Activated CD4-positive, alpha-beta T cell treated with anti-CD3 and anti-CD28 coated beads, Interleukin-2, amount 10 ng/mL, durations not matched to agents 24 days and 14 days (primary cell): ENCODE measurements at places on chromosomes 1 and 21. TPM values are rescaled to one million over a fixed set of nuclear protein-coding genes. Genes with fewer than 3 reads are reported as not detected.

The CYP4Z1 gene
- total RNA-seq, result not detected in 2 replicates

- no peak overlapping the region for H3K4me3 ChIP-seq
- no peak overlapping the region for H3K27ac ChIP-seq
- DNase-seq, result no peak
- no peaks in the 10 kb centered on the region for H3K27me3 ChIP-seq
- H3K36me3 ChIP-seq, result no peaks in the 10 kb centered on the region
Observed at GRCh38 chr1:10228528-10228927, 18.2 kb downstream of the KIF1B start.

The FCRL3 gene
- total RNA-seq, result 0.05 and 0.09 TPM in 2 replicates

The COL24A1 gene
- total RNA-seq, result 0.02 TPM in 1 of 2 replicates, not detected in the other

DNA sequence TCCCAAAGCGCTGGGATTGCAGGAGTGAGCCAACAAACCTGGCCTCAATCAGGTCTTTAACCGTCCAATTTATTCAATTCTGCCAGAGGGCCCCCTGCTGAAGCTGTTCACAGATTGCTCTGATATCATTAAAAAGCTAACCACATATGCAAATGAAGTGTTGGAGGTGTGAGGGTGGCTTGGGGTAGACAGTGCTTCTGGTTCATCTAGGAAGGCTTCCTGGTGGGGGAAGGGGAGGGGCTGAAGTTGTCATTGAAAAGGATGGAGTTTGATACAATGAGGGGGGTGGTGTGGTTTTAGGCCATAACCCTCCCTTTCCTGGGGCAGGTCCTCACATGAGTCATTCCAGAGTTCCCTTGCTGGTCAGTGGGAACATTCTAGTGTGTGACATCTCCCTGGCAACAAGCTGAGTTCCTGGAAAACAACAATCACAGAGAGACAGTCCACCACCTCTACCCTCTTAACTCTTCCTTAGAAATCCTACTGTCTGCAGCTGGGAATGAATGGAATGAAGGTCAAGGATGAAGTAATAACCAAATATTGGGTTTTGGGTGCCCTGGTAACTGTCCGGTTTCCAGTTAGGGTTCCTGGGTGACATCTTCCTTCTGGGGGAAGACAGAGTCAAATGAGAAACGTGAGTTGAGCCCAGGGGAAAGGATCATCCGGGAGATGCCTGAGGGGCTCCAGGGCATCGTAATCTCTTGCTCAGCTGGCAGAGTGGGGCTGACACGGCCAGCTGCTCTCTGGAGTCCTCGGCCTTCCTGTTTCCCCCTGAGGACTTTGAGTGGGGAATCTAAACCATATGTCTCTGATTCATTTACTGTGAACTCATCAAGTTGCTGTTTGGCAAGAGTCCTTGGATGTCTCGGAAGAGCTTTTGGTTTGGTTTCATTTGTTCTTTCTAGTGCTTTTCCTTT is 32.2 kb downstream of the BATF3 start:
- H3K27me3 ChIP-seq, result peaks cover 15% of the 10 kb centered on the region
- H3K27ac ChIP-seq, result peak overlapping the region; percentile 29
- no peaks in the 10 kb centered on the region for H3K36me3 ChIP-seq
- DNase-seq, result no peak

The SUSD4 gene
- not detected in 2 replicates for total RNA-seq

DNA sequence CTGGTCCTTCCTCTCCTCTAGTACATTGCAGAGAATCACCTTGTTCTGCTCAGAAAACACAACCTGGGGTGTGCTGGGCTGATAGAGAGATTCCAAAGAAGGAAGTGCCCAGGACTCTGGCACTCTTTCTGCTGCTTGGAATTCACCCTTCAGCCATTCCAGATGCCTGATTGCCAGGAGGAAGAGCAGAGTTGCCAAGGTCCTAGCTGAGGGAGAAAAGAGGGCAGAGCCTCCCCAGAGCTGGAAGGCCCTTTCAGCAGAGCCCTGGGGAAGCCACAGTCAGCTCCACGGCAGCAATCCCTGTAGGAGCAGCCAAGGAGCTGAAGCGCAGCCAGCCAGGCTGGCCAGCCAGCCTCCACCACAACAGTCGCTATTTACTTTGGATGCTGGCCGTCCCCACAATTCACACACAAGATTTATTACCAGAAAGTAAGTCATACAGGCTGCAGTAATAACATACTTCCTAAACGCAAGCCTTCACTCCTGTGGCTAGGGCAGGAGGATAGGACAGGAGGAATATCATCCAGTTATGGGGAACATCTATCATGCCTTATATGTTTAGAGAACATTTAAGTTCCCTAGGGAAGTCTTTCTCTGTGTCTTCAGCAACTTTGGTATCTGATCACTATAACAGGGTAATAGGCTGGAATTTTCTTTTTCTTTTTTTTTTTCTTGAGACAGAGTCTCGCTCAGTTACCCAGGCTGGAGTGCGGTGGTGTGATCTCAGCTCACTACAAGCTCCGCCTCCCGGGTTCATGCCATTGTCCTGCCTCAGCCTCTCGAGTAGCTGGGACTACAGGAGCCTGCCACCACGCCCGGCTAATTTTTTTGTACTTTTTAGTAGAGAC is 36.6 kb upstream of the SLC44A3 start:
- no peaks in the 10 kb centered on the region for H3K36me3 ChIP-seq
- H3K4me3 ChIP-seq, result no peak overlapping the region
- no peak overlapping the region for H3K27ac ChIP-seq
- DNase-seq, result no peak

- H3K36me3 ChIP-seq, result no peaks in the 10 kb centered on the region
- no peaks in the 10 kb centered on the region for H3K4me1 ChIP-seq
- no peak for DNase-seq
- no peak overlapping the region for H3K27ac ChIP-seq
- H3K4me3 ChIP-seq, result no peak overlapping the region
Observed at GRCh38 chr21:16476056-16476825, 746.5 kb downstream of the USP25 start.

The DNALI1 gene
- not detected in 2 replicates for total RNA-seq

- no peaks in the 10 kb centered on the region for H3K36me3 ChIP-seq
- H3K27ac ChIP-seq, result no peak overlapping the region
- no peaks in the 10 kb centered on the region for H3K4me1 ChIP-seq
- no peak for DNase-seq
Observed at GRCh38 chr1:242025681-242026080, 26.8 kb upstream of the MAP1LC3C start.

The RNF11 gene
- 24.6 and 33.6 TPM in 2 replicates for total RNA-seq

The SRP9 gene
- total RNA-seq, result 232 and 244 TPM in 2 replicates

The MX2 gene
- total RNA-seq, result 8.6 and 11.5 TPM in 2 replicates

- H3K4me3 ChIP-seq, result no peak overlapping the region
- no peaks in the 10 kb centered on the region for H3K36me3 ChIP-seq
- no peaks in the 10 kb centered on the region for H3K27me3 ChIP-seq
- H3K4me1 ChIP-seq, result no peaks in the 10 kb centered on the region
Observed at GRCh38 chr1:159581422-159581821, 6.2 kb upstream of the APCS start.

GRCh38 chr1:9860887-9861286 is 37.1 kb upstream of the CLSTN1 start:
- no peaks in the 10 kb centered on the region for H3K27me3 ChIP-seq
- DNase-seq, result no peak
- H3K27ac ChIP-seq, result no peak overlapping the region

The NR1I3 gene
- not detected in 2 replicates for total RNA-seq

DNA sequence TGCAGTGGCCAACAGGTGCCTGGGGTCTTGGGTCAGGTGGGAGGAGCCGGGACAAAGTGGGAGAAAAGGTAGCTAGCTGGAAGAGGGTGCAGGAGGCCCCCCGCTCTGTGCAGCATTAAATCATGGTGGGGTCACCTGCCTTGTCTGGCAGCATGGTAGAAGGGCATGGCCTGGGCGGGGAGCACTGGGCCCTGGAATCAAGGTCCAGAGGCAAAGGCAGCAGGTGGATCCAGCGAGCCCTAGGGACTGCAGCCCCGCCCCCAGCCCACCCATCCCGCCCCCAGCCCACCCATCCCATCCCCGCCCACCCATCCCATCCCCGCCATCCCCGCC is 16.7 kb upstream of the TTLL10 start:
- no peaks in the 10 kb centered on the region for H3K27me3 ChIP-seq
- peak overlapping the region; percentile 41 for H3K27ac ChIP-seq
- peaks cover 5% of the 10 kb centered on the region for H3K36me3 ChIP-seq
- H3K4me1 ChIP-seq, result no peaks in the 10 kb centered on the region
- DNase-seq, result no peak
- peak overlapping the region; percentile 49 for H3K4me3 ChIP-seq

GRCh38 chr1:166865926-166866325 is 10.1 kb downstream of the TADA1 start:
- DNase-seq, result peak; percentile 52
- no peaks in the 10 kb centered on the region for H3K27me3 ChIP-seq
- H3K4me3 ChIP-seq, result no peak overlapping the region
- H3K4me1 ChIP-seq, result peaks cover 30% of the 10 kb centered on the region
- H3K27ac ChIP-seq, result no peak overlapping the region
- H3K36me3 ChIP-seq, result peaks cover 53% of the 10 kb centered on the region

GRCh38 chr1:50705699-50706098 is 254.4 kb downstream of the FAF1 start:
- H3K4me3 ChIP-seq, result no peak overlapping the region
- H3K27ac ChIP-seq, result no peak overlapping the region
- H3K36me3 ChIP-seq, result no peaks in the 10 kb centered on the region
- peak; percentile 34 for DNase-seq
- no peaks in the 10 kb centered on the region for H3K4me1 ChIP-seq

GRCh38 chr1:216183007-216183406 is 240.2 kb downstream of the USH2A start:
- no peak for DNase-seq
- no peaks in the 10 kb centered on the region for H3K36me3 ChIP-seq
- no peaks in the 10 kb centered on the region for H3K4me1 ChIP-seq
- H3K27me3 ChIP-seq, result no peaks in the 10 kb centered on the region

GRCh38 chr1:65911679-65912078 is 119.0 kb downstream of the PDE4B start:
- no peak for DNase-seq
- no peaks in the 10 kb centered on the region for H3K36me3 ChIP-seq
- no peak overlapping the region for H3K27ac ChIP-seq
- peaks cover 25% of the 10 kb centered on the region for H3K27me3 ChIP-seq
- no peak overlapping the region for H3K4me3 ChIP-seq

The MMP23B gene
- 1.2 and 1.5 TPM in 2 replicates for total RNA-seq

- no peak for DNase-seq
- H3K27ac ChIP-seq, result peak overlapping the region; percentile 29
- H3K36me3 ChIP-seq, result peaks cover 57% of the 10 kb centered on the region
- no peak overlapping the region for H3K4me3 ChIP-seq
Observed at GRCh38 chr1:32786856-32787255, 30.3 kb downstream of the YARS1 start.
